Renal cortical epithelial cell (primary cell): ENCODE measurements at places on chromosomes 7 and 10.

DNA sequence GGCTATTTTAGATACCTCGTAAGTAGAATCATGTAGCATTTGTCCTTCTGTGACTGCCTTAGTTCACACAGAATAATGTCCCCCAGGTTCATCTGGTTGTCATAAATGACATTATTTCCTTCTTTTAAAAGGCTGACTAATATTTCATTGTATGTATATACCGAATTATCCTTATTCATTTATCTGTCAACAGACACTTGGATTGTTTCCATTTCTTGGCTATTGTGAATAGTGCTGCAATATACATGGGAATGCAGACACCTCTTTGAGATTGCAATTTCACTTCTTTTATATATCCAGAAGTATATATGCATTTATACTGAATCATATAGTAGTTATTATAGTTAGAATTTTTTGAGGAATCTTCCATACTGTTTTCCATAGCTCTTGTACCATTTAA is 24.1 kb upstream of the HYAL4 start:
- DNase-seq: no peak

DNA sequence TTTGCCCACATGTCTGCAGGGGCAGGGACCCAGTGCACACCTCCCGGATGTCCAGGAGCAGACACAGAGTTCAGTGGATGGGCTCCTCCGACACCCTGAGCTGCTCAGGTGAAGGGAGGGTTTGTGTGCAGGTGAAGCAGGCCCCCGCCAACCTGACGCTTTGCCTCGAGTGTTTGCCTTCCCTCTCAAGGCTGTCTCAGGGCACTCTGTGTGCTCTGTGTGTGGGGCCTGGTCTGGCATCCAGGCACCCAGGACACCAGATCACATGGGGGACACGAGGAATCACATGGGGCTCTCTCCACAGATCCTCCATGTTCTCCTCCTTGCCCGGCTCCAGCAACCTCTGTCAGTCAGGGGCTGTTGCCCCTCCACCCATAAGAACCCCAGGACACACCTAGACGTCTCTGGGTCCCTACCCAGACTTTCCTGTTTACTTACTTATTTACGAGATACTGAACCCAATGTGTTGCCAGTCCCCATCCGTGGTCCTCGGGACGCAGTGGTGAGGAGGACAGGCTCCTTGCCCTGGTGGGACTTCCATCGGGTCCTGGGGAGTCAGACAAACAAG is 99.5 kb downstream of the HTR5A start:
- DNase-seq: no peak

GRCh38 chr7:139095194-139095659 is 14.3 kb downstream of the ZC3HAV1 start:
- DNase-seq: no peak

- no peak for DNase-seq
These were observed 10.9 kb upstream of the SNX10 start for GRCh38 chr7:26280723-26281122.

DNA sequence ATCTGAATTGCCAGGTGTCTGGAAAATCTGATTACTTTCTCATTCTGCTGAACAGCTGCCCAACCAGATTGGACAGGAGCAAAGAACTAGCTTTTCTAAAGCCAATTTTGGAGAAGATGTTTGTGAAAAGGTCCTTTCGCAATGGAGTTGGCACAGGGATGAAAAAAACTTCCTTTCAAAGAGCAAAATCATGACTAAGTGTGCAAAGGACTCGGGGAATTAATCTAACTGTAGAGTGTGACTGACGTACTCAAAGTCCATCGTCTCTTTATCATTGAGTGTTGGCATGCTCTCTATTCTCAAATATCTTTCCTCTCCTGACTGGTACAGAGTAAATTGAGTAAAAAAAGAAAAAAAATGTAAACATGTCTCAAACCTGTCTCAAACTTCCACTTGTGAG is 3.3 kb downstream of the NPS start:
- DNase-seq: no peak
